GM03348 (cell line): ENCODE measurements at places on chromosomes 2 and 18.

DNA sequence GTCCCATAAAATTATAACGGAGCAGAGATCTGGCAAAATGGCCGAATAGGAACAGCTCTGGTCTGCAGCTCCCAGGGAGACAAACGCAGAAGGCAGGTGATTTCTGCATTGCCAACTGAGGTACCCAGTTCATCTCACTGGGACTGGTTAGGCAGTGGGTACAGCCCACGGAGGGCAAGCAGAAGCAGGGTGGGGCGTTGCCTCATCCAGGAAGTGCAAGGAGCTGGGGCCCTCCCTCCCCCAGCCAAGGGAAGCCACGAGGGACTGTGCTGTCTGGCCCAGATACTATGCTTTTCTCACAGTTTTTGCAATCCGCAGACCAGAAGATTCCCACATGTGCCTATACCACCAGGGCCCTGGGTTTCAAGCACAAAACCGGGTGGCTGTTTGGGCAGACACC lies 22.8 kb downstream of the ICA1L start:
- no peak for DNase-seq

DNA sequence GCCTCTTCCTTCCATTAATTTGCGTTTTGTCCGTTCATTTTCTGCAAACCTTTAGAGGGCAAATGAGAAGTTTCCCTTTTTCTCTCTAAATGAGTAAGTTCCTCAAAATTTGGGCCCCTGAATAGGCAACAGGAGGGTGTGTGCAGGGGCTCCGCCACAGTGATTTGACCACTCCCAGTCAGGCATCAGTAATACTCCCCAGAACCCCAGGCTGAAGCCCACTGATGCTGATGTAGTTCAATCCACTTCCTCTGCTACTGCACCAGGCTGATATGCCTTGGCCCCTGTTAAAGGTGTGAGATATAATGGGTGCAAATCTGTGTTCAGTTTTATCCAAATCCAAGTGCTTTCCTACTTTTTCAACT lies 1150.0 kb downstream of the RPIA start:
- DNase-seq = peak; percentile 1

GRCh38 chr2:120700659-120701058 lies 35.0 kb upstream of the GLI2 start:
- no peak for DNase-seq

DNA sequence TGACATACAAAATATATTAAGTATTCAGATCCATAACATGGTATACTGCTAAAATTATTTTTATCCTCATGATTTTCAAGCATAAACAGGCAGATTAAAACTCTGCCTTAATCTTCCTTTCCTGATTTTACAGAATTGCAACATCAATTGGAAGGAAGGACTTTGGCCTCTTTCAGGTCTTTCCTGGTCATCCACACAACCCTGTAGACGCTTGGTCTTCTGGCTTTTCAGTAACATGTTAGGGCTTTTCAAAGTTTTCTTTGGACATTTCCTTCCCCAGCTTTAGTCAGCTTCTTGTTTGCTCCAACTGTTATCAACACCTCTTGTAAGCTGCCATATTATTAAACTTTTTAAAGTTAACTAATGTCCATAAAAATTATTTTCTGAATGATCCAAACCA lies 1364.9 kb upstream of the NRXN1 start:
- no peak for DNase-seq

GRCh38 chr2:13601506-13601905 lies 884.8 kb downstream of the TRIB2 start:
- no peak for DNase-seq

DNA sequence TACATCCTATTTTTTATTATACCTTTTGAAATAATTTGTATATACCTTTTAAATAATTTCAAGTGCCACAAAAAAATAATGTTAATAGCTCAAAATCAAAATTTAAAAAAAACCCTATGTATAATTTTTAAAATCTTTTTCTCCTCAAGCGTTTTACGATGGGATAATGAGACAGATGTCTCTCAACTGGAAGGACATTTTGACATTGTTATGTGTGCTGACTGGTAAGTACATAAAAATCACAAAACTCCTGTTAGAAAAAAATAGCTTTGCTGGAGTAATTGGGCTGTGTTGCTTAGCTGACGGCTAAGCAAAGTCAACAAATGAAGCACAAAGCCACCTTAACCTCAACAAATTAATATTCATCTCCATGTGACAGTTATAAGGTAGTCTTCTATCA lies 198.0 kb upstream of the SIX3 start:
- DNase-seq = no peak

DNA sequence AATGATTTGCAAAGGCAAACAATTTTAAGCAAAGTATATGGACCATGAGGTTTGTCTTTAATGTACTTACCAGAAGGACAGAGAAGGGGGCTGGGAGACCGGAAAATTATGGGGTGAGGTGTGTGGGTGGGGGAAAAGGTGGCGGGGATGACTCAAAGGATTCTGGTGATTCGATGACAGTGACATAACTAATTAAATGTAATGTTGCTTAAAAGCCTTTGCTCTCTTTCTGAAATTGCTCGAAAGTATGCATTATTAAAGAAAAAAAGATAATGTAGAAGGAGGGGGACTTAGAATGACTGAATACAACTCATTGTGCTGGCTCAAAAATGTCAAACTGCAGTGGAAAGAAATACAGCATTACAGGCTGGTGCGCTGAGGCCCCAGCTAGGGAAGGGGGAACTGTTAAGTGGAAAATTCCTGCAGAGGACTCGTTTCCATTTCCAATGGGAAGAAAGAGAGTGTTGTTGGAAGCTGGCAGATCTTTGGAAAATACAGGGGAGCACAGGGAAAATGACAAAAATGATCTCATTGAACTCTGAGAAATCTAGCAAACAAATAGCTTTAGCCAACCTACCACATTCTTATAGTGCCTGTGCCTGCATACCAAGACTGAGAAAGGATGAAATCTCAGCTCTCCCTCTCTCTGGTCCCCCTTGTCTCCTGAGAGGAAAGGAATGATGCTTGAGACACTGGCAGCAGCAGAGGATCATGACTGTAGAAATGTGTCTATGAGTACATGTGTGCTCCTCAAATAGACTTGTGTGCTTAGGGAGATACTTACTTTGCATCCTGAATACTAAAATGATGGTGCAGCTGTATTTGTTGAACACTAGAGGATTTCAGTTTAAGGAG lies 632.4 kb downstream of the NYAP2 start:
- peak; percentile 34 for DNase-seq
